Amniotic stem cell (primary cell): ENCODE measurements at places on chromosomes 16 and 17.

DNA sequence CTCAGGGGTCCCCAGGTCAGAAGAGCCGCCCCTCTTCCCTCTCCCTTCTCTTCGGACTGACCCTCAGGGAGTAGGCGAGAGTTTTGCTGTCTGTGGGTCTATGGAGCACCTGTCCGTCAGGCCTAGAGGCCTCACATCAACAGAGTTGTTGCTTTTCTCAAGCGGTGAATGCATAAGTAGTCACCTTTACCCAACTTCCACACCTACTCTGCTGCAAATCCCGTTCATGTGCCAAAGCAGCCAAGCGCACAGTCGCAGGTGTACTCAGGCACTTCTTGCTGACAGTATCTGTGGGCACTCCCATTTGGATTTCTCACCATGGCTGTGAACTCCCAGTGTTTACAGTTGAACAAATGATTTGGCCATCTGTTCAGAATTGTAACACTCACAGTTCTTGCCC, 4.0 kb upstream of the FA2H start:
- DNase-seq = no peak

- no peak for DNase-seq
These were observed 16.8 kb upstream of the PHKG2 start for GRCh38 chr16:30731411-30731810.

GRCh38 chr17:79917902-79918484, 78.8 kb upstream of the CBX4 start:
- no peak for DNase-seq

GRCh38 chr17:81203136-81203535, 19.6 kb downstream of the CEP131 start:
- DNase-seq = no peak

DNA sequence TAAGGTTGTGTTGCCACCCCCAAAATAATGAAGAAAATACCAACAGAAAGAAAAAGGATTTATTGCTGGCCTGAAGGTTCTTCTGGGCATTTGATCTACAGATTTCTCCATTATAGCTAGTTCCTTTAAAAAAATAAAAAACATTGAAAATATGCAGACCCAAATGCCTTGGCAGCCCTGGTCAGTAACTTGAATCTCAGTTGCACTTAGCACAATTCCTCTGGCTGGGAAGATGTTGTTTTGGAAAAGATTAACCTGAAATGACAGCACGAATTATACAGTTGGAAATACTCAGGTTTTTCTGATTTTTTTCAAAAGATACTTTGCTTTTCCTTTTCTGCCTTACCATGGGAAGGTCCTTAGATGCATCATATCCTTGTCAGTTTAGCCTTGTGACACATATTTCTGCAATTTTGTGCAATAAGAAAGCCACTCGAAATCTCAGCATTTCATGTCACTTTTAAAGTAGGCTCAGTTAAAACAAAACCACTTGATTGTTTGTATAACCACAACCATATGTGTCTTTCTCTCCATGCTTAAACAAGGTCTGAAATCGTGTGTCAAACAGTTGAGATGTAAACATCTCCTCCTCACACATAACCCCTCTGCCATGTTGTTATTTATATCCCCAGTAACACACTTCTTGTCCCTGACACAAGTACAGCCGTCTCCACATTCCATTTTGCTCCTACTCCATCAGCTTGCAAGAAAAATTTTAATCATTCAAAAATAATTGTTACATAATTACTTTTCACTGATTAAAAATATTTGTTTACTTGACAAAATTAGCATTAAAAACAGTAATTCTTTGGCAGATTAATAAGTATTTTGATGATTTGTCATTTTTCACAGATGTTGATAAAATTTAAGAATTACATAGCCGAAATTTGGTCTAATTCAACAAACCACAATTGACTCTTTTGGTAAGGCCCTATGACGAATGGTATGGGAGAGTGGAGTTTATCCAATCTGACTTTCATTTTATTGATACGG, 61.1 kb downstream of the SIAH1 start:
- no peak for DNase-seq

- DNase-seq = no peak
These were observed 2.7 kb downstream of the ATP2A1 start for GRCh38 chr16:28880955-28881354.

DNA sequence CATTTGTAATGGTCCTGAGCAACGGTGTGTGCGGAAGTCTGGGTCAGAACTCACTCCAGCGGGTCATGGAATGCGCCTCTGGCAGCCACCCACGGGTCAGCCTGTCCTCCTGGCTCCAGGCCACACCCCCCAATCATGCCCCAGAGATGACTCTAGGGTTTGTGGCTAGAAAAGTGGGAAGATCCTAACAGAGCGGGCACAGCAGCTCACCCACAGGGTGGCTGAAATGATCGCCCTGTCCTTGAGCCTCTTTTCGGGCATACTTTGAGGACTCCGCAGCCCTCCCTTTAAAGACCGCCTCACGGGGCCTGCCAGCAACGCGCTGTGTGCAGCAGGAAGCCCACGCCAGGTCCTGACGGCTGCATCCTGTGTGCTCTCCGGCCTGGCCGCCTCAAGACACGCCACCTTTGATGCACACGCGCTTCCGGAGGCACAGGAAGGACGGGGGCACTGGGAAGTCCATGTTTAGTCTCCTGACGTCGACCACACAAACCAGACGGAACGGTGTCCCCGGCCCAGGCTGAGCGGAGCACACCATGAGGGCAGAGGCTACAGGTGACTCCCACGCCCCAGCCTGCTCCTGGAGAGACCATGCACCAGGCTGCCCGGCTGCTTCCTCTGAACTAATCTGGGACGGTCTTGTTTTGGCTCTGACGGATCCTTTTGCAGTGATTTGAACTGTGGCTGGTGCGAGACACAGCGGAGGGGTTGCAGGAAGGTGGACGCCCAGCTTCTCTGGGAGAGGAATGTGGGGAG, 92.9 kb downstream of the TBC1D16 start:
- DNase-seq = no peak

- no peak for DNase-seq
These were observed 16.0 kb downstream of the SOX8 start for GRCh38 chr16:997440-998051.

- no peak for DNase-seq
These were observed 38.6 kb upstream of the HS3ST2 start for GRCh38 chr16:22775220-22775922.

DNA sequence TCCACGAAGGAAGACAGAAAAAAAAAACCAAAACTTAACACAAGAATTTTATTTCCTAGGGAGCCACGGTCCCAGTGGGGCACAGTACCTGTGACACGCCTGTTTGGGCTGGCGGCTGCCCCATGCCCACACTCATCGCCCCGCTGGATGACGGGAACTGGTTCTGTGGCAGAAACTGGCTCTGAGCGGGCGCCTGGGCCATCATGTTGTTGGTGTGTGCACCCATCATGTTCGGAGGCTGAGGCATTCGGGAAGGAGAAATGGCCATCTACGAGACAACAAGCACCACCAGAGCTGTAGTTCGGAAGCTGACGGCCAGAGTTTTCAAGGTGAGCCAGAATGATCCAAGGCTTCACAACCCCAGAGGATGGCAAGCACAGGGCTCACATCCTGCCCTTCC, 56.3 kb upstream of the TRAP1 start:
- no peak for DNase-seq

DNA sequence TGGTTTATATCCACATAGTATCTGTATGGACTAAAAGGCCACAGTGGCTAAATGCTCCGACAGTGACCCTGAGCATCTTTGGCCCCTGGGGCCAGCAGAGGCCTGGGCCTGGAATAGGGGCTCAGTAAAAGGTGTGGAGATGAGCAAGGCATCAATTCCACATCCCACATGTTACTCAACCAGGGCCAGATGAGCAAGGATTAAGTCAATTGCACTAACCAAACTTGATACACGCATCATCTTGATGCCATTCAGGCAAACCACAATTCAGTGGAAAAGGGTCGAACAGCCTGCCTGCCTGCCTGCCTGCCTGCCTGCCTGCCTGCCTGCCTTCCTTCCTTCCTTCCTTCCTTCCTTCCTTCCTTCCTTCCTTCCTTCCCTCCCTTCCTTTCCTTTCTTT, 53.5 kb upstream of the DNAJA2 start:
- DNase-seq = no peak
